ENCODE measurements at places on chromosomes 2 and 18. TPM values are rescaled to one million over a fixed set of nuclear protein-coding genes. Genes with fewer than 3 reads are reported as not detected.

DNA sequence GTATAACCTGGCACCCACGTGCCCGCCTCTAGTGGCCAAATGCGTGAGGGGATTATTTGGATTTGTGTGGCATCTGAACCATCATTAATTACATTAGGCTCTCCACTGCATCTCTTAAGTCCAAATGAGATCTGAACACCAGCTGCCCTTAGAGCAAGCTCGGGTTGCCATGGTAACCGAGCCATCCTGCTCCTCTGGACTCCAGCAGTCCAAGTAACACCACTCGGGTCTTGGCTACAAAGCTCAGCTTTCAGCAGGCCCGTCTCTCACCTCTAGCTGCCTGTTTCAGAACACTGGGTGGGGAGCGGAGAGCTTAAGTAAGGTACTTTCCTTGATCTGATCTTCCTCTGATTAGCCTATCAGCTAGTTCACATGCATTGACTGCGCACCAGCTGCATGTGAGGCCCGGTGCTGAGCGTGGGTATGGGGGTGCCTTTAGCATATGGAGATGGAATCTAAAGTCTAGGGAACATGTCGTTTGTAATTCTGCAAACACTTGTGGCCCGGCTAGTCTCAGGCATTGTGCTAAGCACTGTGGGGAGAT lies 14.1 kb upstream of the CYS1 start:
- no peak for DNase-seq

DNA sequence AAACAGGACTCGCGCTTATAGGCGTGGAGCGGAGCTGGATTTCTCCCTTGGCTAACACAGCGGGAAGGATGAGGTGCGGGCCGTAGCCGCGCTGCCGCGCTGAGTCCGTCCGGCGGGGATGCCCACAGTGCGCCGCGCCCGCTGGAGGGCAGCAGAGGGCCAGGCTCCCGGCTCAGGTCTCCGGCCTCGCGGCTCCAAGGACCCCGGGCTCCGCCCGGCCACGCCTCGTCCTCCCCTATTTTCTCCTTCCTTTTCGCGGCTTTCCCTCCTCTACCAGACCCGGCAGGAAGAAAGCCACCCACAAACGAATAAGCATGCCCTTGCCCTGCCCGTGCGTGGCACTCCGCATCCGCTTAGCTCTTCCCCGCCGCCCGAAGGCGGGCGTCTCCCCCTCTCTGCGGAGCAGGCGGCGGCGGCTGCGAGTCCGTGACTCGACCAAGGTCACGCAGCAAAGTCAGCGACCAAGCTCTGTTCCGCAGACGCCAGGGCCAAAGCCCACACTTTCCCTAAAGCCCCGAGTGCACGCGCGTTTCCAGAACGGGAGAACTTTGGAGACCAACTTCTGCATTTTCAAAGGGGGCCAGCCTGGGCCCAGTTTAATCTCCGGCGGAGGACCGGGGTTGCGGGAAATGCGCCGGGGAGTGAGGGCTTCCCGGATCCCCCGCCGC lies 48.5 kb downstream of the KCNIP3 start:
- peak; percentile 73 for DNase-seq

- peak; percentile 12 for DNase-seq
Measured at GRCh38 chr2:229133155-229133772, 137.8 kb downstream of the PID1 start.

DNA sequence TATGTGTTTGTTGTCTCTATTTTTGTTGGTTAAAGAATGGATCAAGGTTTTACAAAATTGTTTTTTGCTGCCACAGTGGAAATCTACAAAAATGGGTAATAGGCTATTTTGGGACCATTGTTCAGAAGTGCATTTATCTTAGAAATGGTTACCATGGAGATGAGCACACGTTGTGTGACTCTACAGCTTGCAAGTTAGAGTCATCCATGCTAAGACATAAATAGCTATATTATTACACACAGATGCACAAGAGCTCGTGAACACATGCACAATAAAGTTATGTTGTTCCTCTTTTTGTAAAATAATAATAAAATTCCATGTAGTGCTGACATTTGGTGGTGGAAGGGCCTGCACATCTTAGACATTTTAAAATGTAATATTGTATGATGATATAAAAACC lies 15.5 kb upstream of the DUSP19 start:
- DNase-seq: peak; percentile 85

Gene KCTD1
- 4.7 TPM for total RNA-seq

Gene SPATA3
- total RNA-seq: not detected

Gene CD207
- total RNA-seq: not detected
